Astrocyte (in vitro differentiated cells and primary cell): ENCODE measurements at places on chromosomes 7 and 10.
A peak's percentile ranks its signal among the peaks of the same experiment; 100 is the strongest.

- peaks cover 2% of the 10 kb centered on the region for H3K27me3 ChIP-seq
- H3K4me3 ChIP-seq: no peak overlapping the region
- DNase-seq: no peak
These were observed 253.6 kb downstream of the STK31 start for GRCh38 chr7:23963461-23964165.

DNA sequence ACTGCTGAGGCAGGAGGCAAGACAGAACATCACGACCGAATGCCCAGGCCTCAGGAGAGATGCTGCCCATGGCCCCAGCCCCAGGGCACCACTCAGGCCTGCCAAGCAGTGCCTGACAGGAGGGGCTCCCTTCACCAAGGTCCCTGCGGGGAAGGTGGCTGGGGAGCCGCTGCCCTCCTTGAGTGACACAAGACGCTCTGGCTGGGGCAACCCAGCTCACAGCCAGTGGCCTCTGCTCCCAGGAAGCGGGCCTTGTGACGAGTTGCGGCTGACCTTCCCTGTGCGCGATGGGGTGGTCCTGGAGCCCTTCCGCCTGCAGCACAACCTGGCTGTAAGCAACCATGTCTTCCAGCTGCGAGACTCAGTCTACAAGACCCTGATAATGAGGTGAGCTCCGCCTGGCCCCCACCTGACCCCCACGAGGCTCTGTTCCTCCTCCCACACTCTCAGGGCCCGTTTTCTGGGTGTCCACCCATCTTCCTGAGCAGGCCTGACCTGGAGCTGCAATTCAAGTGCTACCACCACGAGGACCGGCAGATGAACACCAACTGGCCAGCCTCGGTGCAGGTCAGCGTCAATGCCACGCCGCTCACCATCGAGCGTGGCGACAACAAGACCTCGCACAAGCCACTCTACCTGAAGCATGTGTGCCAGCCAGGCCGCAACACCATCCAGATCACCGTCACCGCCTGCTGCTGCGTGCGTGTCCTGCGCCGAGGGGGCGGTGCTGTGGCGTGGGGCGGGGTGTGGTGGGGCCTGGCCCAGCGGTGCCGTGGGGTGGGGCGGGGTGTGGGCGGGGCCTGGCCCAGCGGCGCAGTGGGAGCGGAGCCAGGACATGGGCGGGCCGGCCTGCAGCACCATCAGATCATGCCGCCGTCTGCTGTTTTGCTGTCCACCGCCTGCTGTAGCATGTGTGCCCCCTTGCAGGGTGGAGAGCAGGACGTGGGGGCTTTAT is 12.8 kb downstream of the ZMIZ2 start:
- DNase-seq: no peak
- no peaks in the 10 kb centered on the region for H3K27me3 ChIP-seq
- H3K36me3 ChIP-seq: peaks cover 15% of the 10 kb centered on the region
- no peak overlapping the region for H3K27ac ChIP-seq
- H3K4me3 ChIP-seq: no peak overlapping the region

GRCh38 chr7:12610899-12611298 is 40.4 kb downstream of the SCIN start:
- no peaks in the 10 kb centered on the region for H3K27me3 ChIP-seq
- no peak overlapping the region for H3K4me3 ChIP-seq
- no peak for DNase-seq

GRCh38 chr10:266974-267425 is 131.7 kb downstream of the ZMYND11 start:
- no peak overlapping the region for H3K4me3 ChIP-seq
- peak; percentile 38 for DNase-seq
- H3K27ac ChIP-seq: no peak overlapping the region
- H3K36me3 ChIP-seq: no peaks in the 10 kb centered on the region
- no peaks in the 10 kb centered on the region for H3K27me3 ChIP-seq
- H3K4me1 ChIP-seq: no peaks in the 10 kb centered on the region

GRCh38 chr7:44559485-44559884 is 14.2 kb downstream of the DDX56 start:
- no peak overlapping the region for H3K4me3 ChIP-seq
- H3K27me3 ChIP-seq: no peaks in the 10 kb centered on the region
- DNase-seq: no peak
- no peak overlapping the region for H3K27ac ChIP-seq

DNA sequence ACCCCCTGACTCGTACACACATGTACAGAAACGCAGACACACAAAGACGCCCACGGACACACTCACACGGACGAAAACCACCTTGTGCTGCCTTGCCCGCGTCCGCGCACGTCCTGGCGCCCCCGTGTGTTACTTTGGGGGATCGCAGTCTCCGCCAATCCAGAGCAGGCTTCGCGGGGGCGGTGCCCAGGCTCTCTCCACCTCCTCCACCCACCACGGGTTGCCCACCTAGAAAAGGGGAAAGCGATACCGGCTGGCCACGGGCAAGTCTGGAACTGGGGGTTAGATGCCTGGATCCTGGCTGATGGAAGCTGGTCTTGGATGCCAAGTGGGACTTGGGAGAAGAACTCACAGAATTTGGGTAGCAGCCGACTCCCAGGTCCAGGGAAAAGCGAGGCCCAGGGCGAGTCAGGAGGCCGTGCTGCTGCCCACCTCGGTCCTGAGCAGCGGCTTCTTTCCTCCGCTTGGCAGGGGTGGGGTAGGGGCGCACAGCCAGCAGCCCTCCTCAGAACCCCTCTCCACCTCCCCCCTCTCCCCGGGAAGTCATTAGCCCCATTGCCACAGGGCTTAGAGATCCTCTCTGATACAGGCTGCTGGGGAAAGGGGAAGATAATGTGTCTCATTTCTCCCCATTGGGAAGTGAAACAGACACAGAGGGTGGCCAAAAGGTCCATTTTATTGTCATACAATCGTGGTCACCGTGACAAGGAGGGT is 4.6 kb upstream of the VGF start:
- DNase-seq: no peak
- peak overlapping the region; percentile 37 for H3K4me3 ChIP-seq
- H3K27me3 ChIP-seq: peaks cover 56% of the 10 kb centered on the region
- no peak overlapping the region for H3K27ac ChIP-seq
- no peaks in the 10 kb centered on the region for H3K36me3 ChIP-seq
- H3K4me1 ChIP-seq: peaks cover 64% of the 10 kb centered on the region

- H3K4me1 ChIP-seq: no peaks in the 10 kb centered on the region
- H3K36me3 ChIP-seq: no peaks in the 10 kb centered on the region
- H3K27me3 ChIP-seq: no peaks in the 10 kb centered on the region
- H3K4me3 ChIP-seq: no peak overlapping the region
- H3K27ac ChIP-seq: no peak overlapping the region
These were observed 183.5 kb downstream of the CREB5 start for GRCh38 chr7:28595801-28596200.

DNA sequence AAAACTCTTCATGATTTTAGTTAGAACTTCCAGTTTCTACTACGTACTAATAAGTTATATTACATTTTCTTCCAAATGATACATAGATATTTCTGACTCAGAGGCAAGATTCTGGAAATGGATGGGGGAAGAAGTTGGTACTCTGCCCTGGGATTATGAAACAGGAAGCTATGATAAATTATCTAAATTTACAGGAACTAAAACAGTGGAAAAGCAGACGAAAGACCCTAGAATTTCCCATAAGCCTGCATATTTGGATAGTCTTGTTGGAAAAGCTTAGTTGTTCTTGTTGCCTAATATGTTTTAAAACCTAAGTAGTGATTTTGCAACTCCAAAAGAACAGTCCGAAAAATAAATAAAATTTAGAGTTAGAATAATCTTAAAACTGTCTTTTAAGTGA is 21.8 kb downstream of the CFAP69 start:
- peak; percentile 41 for DNase-seq
- no peaks in the 10 kb centered on the region for H3K36me3 ChIP-seq
- no peak overlapping the region for H3K27ac ChIP-seq
- no peak overlapping the region for H3K4me3 ChIP-seq

GRCh38 chr7:18437101-18437500 is 58.4 kb upstream of the HDAC9 start:
- no peak overlapping the region for H3K27ac ChIP-seq
- H3K4me1 ChIP-seq: no peaks in the 10 kb centered on the region
- no peaks in the 10 kb centered on the region for H3K27me3 ChIP-seq
- no peak for DNase-seq
- no peaks in the 10 kb centered on the region for H3K36me3 ChIP-seq

DNA sequence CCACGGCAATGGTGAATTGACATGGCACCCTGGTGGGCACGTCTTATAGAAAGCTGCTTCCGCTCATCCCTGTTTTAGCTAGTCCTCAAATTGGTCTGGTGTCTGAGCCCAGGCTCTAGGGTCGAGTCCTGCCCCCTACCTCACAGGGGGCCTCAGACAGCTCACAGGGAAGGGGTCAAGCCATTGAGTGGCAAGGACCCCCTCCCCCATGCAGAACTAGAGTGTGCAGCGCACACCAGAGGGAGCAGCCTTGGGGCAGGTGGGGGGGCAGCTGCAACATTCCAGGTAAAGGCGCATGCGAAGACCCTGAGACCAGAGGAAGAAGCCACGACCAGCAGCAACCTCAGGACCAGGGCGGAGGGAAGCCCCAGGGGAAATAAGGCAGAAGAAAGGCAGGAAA is 240.4 kb upstream of the PPP2R2D start:
- no peak for DNase-seq
- H3K36me3 ChIP-seq: no peaks in the 10 kb centered on the region
- no peaks in the 10 kb centered on the region for H3K4me1 ChIP-seq
- H3K4me3 ChIP-seq: no peak overlapping the region
- no peaks in the 10 kb centered on the region for H3K27me3 ChIP-seq
- H3K27ac ChIP-seq: no peak overlapping the region

- peaks cover 9% of the 10 kb centered on the region for H3K27me3 ChIP-seq
- no peak for DNase-seq
- H3K36me3 ChIP-seq: no peaks in the 10 kb centered on the region
- H3K27ac ChIP-seq: no peak overlapping the region
These were observed 212.7 kb upstream of the PHYHIPL start for GRCh38 chr10:58963723-58964124.

- no peak overlapping the region for H3K27ac ChIP-seq
- DNase-seq: no peak
- no peak overlapping the region for H3K4me3 ChIP-seq
- H3K36me3 ChIP-seq: no peaks in the 10 kb centered on the region
These were observed 159.8 kb downstream of the CUX1 start for GRCh38 chr7:101977249-101977648.

GRCh38 chr10:104614245-104614831 is 26.8 kb upstream of the SORCS3 start:
- no peak for DNase-seq
- no peak overlapping the region for H3K27ac ChIP-seq
- H3K4me1 ChIP-seq: no peaks in the 10 kb centered on the region
- H3K36me3 ChIP-seq: no peaks in the 10 kb centered on the region
- no peak overlapping the region for H3K4me3 ChIP-seq
- no peaks in the 10 kb centered on the region for H3K27me3 ChIP-seq

DNA sequence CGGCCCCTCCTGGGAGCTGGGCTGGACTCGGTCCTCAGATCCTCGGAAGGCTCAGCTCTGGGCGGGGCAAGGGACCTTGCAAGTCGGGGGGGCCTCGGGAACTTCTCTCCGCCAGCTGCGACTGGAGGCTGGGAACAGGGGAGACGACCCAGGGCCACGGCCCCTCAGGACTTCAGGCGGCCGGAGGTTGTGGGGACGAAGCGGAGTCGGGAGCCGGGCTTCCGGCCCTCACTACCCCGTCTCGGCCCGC is 2.6 kb downstream of the ADIRF start:
- H3K27me3 ChIP-seq: no peaks in the 10 kb centered on the region
- H3K4me3 ChIP-seq: peak overlapping the region; percentile 62
- H3K4me1 ChIP-seq: peaks cover 44% of the 10 kb centered on the region
- H3K27ac ChIP-seq: peak overlapping the region; percentile 80

DNA sequence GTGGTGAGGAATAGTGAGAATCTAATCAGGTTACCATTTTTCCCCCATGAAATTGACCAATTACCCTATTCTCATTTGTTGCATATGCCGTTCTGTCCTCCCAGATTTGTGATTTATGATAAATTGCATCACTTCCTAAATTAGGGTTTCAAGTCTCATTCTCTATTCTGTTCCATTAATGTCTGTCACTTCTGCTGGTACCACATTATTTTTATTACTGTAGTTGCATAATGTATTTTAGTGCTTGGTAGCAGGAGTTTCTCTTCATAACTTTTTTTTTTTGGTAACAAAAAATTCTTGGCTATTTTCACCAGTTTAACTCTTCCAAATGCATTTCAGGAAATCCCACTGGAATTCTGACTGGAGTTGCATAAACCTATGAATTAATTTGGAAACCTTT is 44.0 kb upstream of the FAM133B start:
- DNase-seq: peak; percentile 31
- H3K36me3 ChIP-seq: no peaks in the 10 kb centered on the region
- H3K4me1 ChIP-seq: peaks cover 42% of the 10 kb centered on the region
- H3K27ac ChIP-seq: peak overlapping the region; percentile 95

DNA sequence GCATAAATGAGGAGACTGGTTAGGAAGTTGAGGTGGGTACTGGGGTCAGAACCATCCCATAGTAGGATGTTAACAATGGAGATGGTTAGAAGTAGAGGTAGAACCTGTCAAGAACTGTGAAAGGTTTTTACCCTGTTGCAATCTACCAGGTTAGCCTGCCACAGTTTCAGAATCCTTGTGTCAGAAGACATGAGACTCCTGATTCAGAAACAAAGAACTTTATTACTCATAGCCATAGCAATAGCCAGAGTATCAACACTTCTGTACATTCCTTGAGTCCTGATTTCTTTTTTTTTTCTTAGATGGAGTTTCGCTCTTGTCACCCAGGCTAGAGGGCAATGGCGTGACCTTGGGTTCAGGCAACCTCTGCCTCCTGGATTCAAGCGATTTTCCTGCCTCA is 200.9 kb downstream of the GRM3 start:
- H3K36me3 ChIP-seq: no peaks in the 10 kb centered on the region
- H3K27ac ChIP-seq: no peak overlapping the region
- H3K4me3 ChIP-seq: no peak overlapping the region
- H3K27me3 ChIP-seq: no peaks in the 10 kb centered on the region
- no peaks in the 10 kb centered on the region for H3K4me1 ChIP-seq

DNA sequence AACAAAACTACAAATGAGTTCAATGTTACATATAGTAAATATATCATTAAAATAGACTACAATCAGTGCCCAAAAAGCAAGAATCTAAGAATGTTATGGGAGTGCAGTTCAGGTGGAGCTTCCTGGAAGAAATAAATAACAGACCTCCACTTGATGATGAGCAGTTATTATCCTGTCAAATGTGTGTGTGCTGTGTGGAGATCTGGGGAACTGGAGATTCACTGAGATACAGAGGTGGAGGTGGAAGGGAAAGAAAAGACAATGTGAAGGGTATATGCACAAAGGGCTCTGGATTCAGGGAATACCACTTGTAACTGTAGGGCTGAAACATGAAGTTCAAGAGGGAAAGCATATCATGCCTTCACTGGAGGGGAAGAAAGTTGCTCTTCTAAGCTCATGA is 331.1 kb downstream of the SEMA3D start:
- no peak overlapping the region for H3K4me3 ChIP-seq
- H3K4me1 ChIP-seq: no peaks in the 10 kb centered on the region
- no peak for DNase-seq
- no peaks in the 10 kb centered on the region for H3K36me3 ChIP-seq
- no peak overlapping the region for H3K27ac ChIP-seq

- H3K4me3 ChIP-seq: no peak overlapping the region
- H3K36me3 ChIP-seq: no peaks in the 10 kb centered on the region
- H3K27ac ChIP-seq: no peak overlapping the region
- no peaks in the 10 kb centered on the region for H3K4me1 ChIP-seq
- no peaks in the 10 kb centered on the region for H3K27me3 ChIP-seq
- no peak for DNase-seq
These were observed 501.0 kb downstream of the GLRX3 start for GRCh38 chr10:130637089-130637676.

GRCh38 chr10:60917331-60918280 is 26.4 kb downstream of the RHOBTB1 start:
- no peaks in the 10 kb centered on the region for H3K36me3 ChIP-seq
- H3K4me1 ChIP-seq: peaks cover 26% of the 10 kb centered on the region
- H3K4me3 ChIP-seq: no peak overlapping the region
- peak overlapping the region; percentile 45 for H3K27ac ChIP-seq
- H3K27me3 ChIP-seq: no peaks in the 10 kb centered on the region
